Effector memory CD8-positive, alpha-beta T cell (primary cell): ENCODE measurements at places on chromosomes 1 and 21.
A peak's percentile ranks its signal among the peaks of the same experiment; 100 is the strongest.

GRCh38 chr1:51518586-51519047 lies 449 bp downstream of the EPS15 start:
- peak; percentile 21 for DNase-seq

DNA sequence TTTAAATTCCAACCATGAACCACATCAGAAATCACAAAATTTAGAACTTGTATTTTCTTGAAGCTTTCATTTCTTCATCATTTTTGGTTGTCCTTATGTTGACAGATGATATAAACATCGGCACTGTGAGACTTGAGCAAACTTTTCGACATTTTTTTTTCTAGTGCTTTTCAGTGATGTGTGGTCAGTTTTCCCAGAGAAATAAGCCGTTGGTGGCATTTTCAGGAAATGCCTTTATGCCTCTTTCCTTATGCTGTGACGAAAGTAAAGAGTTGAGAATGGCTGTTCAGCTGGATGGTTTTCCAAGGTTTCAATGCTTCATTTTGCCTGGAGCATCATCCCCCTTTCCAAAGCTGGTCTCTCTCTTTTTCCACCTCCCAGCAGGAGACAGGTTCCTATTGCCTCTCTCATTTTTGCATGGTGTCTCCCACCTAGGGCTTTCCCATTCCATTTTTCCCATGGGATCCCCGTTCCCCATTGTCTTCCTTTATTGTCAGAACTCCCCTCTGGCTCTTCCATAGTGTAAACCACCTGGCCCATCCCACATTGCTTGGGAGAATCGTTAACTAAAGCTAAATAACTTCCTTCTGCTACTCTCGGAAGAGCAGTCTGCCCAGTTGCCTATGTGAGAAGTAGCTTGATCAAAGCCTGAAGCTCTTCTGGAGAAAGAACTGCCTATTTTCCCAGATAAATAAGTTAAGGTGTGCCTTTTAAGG lies 61.4 kb upstream of the DYNLT5 start:
- DNase-seq = no peak

DNA sequence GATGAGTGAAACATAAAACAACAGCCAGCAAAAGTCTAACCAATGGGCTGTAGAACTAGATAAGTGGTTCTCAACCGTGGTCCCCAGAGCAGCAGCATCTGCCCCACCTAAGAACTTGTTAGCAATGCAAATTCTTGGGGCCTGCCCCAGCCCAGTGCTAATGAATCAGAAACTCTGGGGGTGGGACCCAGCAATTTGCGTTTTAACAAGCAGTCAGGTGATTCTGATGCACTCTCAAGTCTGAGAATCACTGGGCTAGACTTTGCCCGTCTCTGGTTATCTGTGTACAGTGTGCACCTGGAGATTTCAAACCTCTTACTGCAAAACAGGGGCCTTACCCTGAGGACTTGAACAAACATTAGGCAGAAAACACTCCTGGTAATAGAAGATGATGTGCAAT lies 66.5 kb downstream of the PLXNA2 start:
- no peak for DNase-seq

GRCh38 chr1:37722181-37723071 lies 30.1 kb downstream of the CDCA8 start:
- no peak for DNase-seq

- no peak for DNase-seq
These were observed 22.1 kb upstream of the FAM43B start for GRCh38 chr1:20530306-20530705.

DNA sequence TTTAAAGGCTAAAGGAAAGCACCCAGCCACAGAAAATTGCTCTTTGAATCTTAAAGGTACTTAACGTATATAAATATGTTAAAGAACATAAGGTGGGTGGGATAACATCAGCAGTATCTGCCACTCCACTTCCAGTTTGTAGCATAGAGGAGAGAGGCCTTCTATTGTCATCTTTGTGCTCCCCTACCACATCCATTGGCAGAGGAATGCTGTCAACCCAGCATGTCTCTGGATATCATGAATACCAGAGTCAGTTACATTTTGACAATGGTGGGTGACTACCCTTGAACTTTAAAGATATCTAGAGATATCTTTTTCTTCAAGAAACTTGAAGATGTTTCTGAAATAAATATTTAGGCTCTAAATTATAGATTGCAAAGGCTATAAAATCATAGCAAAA lies 283.2 kb upstream of the LRRC7 start:
- DNase-seq = no peak

- DNase-seq = no peak
These were observed 930 bp downstream of the ARHGEF10L start for GRCh38 chr1:17540255-17541001.

GRCh38 chr1:202134645-202135172 lies 9.8 kb downstream of the ARL8A start:
- no peak for DNase-seq
